ENCODE measurements at places on chromosomes 5 and 9.

DNA sequence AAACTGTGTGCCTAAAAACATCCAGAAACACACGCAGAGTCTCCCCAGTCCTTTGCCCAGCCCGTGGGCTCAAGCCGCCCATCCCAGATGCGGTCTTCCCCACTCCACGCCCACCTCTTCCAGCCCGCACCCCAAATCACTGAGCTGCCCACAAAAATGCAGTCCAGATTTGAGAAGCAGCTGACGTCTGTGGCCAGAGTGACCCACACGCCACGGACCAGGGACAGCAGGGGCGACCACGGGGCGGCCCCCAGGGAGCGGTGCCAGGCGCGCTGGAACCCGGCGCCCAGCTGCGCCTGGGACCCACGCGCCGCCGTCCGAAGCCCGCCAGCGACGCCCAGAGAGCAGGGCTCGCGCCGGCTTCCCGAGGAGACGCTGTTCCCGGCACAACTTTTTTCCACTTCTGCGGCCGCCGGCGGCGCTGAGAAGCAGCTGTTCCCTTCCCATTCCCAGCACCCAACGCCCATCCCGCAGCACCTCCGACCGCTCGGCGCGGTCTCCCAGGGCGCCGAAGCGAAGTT, 674 bp downstream of the LHFPL2 start:
- no peak for DNase-seq

- DNase-seq = no peak
Measured at GRCh38 chr5:12570688-12571087, 666.4 kb upstream of the CTNND2 start.

GRCh38 chr9:126429190-126429589, 102.6 kb downstream of the MVB12B start:
- DNase-seq = peak; percentile 88

GRCh38 chr5:56833325-56833724, 18.0 kb downstream of the MAP3K1 start:
- DNase-seq = peak; percentile 24

DNA sequence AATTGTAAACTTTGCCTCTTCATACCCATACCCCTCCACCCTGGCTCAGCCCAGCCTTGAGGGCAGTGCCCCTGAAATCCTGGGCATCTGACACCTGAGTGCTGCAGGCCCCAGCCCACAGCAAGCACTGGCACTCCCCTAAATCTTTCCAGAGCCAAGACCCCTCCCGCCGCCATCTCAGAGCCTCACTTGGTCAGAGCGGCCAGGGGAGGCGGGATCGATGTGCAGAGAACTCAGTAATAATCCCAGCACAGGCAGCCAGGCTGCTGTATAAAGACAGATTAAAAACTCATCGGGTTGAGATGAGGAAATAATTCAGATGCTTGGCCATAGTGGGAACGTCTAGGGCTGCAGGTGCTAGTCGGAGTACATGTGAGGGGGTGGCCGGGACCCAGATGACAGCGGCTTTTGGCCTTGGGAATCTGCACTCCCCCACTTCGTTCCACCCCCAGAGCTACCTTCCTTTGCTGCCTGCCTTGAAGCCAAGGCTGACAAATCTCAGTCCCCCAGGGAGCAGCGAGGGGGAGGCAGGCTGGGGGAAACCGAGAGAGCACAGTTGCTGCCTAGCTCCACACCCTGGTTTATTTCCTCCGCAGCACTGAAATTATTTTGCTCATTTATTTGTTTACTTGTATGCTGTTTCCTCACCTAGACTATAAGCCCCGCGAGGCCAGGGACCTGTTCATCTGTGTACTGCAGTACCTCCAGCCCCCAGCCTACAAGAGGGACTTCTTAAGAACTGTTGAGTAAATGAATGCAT, 19.5 kb upstream of the ARAP3 start:
- DNase-seq = no peak

- no peak for DNase-seq
Measured at GRCh38 chr9:74497748-74498620, 849 bp downstream of the RORB start.

DNA sequence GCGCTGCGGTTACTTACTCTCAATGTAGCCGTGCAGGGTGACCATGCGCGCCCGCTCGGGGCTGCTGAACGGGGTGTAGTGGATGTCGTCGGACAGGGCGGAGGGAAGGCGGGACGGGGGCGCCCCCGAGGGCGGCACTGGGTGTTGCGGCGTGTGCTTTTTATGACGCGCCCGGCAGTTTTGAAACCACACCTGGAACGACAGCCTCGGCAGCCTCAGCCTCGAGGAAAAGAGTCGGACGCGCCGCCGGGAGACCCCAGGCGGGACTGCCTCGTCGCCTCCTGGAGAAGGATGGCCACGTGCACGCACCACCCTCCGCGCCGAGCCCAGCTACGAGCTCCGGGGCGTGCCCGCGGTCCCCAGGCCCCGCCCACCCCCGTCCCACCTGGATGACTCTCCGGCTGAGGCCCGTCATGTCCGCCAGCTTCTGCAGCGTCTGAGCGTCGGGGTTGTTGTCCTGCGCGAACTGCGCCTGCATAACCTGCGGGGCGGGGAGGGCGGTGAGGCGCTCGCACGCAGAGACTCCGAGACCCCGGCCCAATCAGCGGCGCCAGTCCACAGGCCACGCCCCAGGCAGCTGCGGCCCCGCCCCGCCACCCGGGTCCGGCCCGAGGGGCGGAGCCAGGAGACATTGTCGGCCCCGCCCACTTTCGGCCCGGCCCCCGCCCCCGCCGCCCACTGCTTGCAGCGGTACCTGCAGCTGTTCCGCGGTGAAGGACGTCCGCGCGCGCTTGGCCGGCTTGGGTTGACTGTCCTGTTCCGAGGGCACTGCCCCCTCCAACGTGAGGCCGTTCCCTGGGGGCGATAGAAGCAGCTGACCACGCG, 15.0 kb downstream of the LHX6 start:
- DNase-seq = peak; percentile 91

GRCh38 chr5:67870662-67871061, 344.9 kb upstream of the PIK3R1 start:
- no peak for DNase-seq

- no peak for DNase-seq
Measured at GRCh38 chr9:97412626-97413385, 910 bp downstream of the TDRD7 start.

DNA sequence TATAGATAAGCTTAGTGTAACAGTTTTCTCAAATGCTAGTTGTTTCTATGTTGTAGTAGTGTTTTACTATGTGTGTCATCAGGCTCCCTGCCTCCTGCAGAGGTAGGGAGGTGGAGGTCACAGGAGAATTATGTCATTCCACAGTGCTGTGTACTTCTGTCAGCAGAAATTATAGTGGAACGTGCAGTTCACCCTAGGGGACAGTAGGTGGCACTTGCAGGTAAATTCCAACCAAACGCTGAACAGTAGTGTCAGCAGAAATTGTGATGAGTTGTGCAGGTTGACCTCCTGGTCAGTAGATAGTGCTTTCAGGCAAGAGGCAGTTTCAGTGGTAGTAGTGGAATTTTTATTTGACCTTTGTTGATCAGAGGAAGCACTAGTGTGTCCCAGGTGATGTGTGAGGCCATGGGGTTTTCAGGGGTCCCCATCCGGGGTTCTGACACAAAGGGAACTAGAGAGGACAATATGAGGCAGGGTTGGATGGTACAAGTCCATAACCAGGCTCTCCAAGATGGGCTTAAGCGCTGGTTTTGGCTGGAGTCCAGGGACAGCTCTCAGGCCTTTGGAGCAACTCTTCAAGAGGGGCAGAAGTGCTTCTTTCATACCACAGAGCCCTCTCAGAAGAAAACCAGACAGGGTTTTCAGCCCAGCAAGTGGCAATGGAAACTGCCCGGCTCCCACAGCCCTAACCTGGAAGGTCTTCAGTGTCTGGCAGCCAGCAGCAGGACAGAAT, 402.9 kb downstream of the CYLC2 start:
- DNase-seq = peak; percentile 40

- DNase-seq = no peak
Measured at GRCh38 chr5:171724468-171725204, 61.0 kb upstream of the SMIM23 start.

GRCh38 chr9:98037357-98037756, 19.2 kb upstream of the NANS start:
- no peak for DNase-seq

DNA sequence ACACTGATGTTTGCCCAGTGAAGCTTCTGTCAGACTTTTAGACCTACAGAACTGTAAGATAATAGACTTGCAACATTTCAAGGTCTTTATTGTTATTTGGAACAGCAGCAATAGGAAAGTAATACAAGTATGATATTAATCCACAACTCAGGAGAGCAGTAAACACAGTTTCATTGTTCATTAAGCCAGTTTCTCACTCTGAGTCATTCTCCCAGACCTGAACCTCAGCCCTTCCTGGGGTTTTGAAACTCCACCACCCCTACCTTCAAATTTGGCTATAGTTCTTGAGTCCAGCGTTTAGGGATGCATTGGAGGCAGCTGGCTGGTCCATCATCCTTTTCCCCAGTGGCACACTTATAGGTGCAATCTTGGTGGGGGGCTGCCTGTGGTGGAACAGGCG, 203.2 kb downstream of the RAB3C start:
- no peak for DNase-seq

GRCh38 chr9:70113403-70114022, 69.9 kb downstream of the MAMDC2 start:
- DNase-seq = peak; percentile 34

DNA sequence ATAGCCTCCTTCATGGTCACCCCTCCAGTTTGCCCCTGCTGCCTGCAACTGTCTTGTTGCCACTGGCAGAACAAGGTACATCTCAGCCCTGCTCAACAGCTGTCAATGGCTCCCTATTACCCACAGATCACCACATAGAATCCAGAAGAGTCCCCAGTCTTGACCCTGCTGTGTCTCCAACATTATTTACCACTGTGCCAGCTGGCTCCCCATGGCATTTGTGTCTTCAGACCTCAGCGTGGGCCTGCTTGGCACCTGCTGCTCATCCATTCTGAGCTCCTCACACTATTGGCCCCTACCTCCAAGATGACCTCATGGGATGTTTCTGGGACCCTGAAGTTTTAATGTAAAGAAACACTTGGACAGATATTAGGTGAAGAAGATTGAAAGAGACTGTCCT, 201.9 kb downstream of the HSPA4 start:
- no peak for DNase-seq

- DNase-seq = no peak
Measured at GRCh38 chr9:122286764-122287163, 22.1 kb downstream of the MRRF start.

DNA sequence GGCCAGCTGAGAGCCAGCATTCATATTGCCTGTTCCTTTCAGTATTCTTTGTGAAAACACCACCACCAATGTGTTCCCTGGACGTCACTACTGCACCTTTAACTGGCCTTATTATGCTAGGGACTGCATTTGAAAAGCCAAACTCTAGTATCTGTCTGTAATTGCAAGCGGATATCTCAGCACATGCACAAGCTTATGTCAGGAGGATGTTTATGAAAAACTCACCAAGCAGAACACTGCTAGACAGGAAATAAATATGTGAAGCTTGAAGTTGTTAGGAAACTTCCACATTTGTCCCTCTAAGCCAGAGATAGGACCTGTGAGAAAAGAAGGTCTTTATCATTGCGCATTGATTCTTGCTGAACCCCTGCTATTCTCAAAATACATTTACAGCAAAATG, 135.4 kb upstream of the CCDC152 start:
- DNase-seq = no peak

GRCh38 chr5:131571669-131572168, 63.3 kb downstream of the RAPGEF6 start:
- DNase-seq = no peak

GRCh38 chr9:104765138-104765537, 1.2 kb downstream of the NIPSNAP3B start:
- no peak for DNase-seq

DNA sequence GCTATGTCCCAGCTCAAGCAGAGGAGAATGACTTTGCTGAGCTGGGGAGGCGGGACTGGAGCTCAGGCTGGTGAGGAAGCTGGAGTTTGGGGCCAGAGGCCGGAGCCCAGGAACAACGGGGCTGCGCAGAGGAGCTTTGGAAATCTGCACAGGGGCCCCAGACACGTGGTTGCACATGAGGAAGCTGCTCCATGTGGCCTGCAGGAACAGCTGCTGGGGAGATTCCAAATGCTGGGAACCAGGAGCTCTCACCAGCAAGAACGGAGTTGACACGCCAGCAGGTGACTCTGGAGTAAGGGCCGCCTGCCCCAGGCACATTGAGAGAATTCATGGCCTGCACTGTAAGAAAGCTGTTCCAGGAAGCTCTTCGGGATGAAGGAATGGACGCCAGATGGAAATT, 91.0 kb downstream of the OLFM1 start:
- DNase-seq = no peak

- no peak for DNase-seq
Measured at GRCh38 chr9:37719526-37719925, 34.1 kb upstream of the TRMT10B start.

- no peak for DNase-seq
Measured at GRCh38 chr5:125093776-125094175, 347.3 kb upstream of the ZNF608 start.

DNA sequence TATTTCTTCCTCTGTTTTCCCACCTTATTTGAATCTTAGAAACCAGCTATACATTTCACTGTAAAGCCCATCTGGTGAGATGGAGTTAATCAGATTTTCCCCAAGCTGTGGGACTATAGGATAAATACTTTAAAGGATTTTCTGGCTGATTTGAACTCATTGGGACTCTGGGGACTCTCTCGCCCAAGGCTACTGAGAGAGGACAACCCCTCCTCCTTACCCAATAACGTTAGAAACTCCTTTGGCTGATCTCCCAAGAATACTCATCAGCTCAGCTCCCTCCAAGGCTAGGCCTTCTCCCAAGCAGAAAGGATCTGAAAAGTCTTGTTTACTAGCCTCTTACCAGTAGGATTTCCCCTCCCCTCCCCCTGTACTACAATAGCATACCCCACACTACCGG, 1.5 kb upstream of the GLRA1 start:
- no peak for DNase-seq

- DNase-seq = no peak
Measured at GRCh38 chr9:129323376-129323998, 145.4 kb upstream of the IER5L start.

- DNase-seq = no peak
Measured at GRCh38 chr5:111383288-111383970, 128.9 kb downstream of the STARD4 start.

GRCh38 chr5:14357851-14358250, 214.7 kb downstream of the TRIO start:
- no peak for DNase-seq

DNA sequence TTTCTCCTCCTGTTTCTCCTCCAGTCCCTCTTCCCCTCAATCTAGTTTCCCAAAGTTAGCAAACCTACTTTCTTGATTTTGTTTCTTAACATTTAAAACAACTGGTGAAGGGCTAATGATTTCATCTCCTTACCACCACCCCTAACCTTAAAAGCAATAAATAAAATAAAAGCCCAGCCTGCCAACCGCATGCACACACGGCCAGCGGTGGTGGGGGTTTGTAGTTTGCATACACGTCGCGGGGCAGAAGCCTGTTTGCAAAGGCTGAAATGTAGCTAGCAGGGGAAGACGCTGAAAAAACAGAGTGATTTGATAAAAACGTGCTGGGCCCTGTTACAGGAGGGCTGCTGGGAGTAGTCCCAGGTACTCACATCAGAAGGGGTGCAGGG, 1.9 kb upstream of the DMRT2 start:
- DNase-seq = no peak

GRCh38 chr9:24545285-24545684, 412 bp downstream of the IZUMO3 start:
- no peak for DNase-seq

- no peak for DNase-seq
Measured at GRCh38 chr9:15522130-15522755, 11.5 kb upstream of the PSIP1 start.
